ENCODE measurements at places on chromosomes 5 and 9.

- DNase-seq, result no peak
Measured at GRCh38 chr9:95810133-95810532, 65.4 kb upstream of the ERCC6L2 start.

DNA sequence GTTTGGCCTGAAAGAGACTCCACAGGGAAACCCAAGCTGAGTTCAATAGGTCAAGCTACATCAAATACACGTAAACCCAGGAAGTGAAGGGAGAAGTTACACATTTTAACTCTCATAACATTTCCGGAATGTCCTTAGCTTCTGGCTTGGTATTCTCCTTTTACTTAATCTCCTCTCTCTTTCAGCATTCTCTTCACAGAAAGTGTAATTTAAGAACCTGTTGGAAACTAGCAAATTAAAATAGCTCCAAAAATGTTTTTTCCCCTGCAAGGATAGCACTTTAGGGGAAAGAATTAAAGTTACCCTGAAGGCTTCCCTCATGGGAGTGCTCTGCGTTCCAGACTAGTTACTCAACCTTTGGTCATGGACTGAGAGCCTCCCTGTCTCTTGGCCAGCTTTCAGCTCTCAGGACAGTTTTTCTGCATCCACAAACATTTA lies 292.7 kb upstream of the TARS1 start:
- DNase-seq, result no peak

GRCh38 chr5:176371621-176372539 lies 6.6 kb downstream of the ARL10 start:
- DNase-seq, result no peak

DNA sequence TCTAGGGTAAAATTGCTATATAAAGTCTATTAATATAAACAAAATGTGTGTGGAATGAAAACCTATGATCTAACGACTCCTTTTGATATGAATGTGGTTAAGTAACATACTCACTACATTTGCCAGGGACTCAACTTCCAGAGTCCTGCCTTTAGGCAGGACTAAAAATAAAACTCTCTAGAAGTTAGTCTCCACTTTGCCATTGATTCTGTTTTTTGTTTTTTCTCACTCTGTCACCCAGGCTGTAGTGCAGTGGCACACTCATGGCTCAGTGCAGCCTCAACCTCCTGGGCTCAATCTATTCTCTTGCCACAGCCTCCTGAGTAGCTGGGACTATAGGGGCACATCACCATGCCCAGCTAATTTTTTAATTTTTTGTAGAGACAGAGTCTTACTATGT lies 30.0 kb downstream of the ZCCHC10 start:
- no peak for DNase-seq

DNA sequence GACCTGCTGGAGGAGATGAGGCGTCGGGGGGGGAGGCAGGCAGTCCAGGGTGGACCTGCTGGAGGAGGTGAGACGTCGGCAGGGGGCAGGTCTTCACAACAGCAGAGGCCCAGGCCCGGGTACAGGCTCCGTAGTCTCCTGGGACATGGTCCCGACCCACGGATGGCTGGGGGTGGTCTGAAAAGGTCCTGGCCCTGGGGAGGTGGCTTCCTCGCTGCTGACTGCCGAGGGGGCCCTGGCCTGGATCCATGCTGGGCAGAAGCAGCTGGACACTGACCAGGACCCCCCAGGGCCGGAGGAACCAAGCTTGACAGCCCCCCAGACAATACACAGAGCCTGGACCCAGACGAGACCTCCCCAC lies 8.5 kb downstream of the EGFL7 start:
- DNase-seq, result no peak

- no peak for DNase-seq
Measured at GRCh38 chr9:38284039-38284575, 108.4 kb upstream of the ALDH1B1 start.

GRCh38 chr9:127351182-127352166 lies 45.5 kb upstream of the SLC2A8 start:
- no peak for DNase-seq

GRCh38 chr5:77012601-77013000 lies 17.6 kb upstream of the AGGF1 start:
- DNase-seq, result no peak

- DNase-seq, result no peak
Measured at GRCh38 chr5:111486926-111487325, 25.4 kb downstream of the STARD4 start.

DNA sequence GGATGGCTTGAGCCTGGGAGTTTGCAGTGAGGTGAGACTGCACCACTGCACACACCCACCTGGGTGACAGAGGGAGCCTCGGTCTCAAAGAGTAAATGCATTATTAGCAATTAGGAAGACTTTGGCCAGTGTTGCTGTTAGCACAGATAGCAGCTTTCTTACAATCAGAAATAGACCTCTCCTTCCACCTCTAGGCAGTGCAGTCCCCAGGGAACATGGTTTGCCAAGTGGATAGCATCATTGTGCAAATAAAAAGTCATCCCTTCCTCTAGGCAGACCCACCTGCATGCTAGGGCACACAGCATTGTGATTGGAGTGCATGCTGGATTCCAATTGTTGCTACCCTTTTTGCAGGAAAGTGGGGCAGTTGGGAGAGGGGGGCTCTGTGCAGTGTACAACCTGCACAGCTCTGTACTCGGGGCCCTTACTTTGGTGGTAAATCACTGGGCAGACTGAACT lies 77.9 kb upstream of the KLF9 start:
- no peak for DNase-seq

All from A673 (cell line).